ENCODE measurements at places on chromosomes 4 and X. TPM values are rescaled to one million over a fixed set of nuclear protein-coding genes. Genes with fewer than 3 reads are reported as not detected.

TNMD gene
- not detected for total RNA-seq

RAB9B gene
- 0.51 TPM for total RNA-seq

PABPC4L gene
- 0.81 TPM for total RNA-seq

HPGDS gene
- total RNA-seq: not detected

PDHA2 gene
- total RNA-seq: not detected

CT83 gene
- not detected for total RNA-seq

FAM241A gene
- 0.81 TPM for total RNA-seq

GABRQ gene
- under 0.01 TPM for total RNA-seq

HPSE gene
- 1.3 TPM for total RNA-seq

POLN gene
- 0.16 TPM for total RNA-seq

SPANXN3 gene
- total RNA-seq: not detected

CCNB3 gene
- under 0.01 TPM for total RNA-seq

ZMAT1 gene
- 0.33 TPM for total RNA-seq

EVC2 gene
- 5.6 TPM for total RNA-seq

GRIA2 gene
- total RNA-seq: not detected

NDST4 gene
- not detected for total RNA-seq

GRIA3 gene
- 1.3 TPM for total RNA-seq

KCTD8 gene
- total RNA-seq: not detected

TRIM75 gene
- not detected for total RNA-seq

TREX2 gene
- 0.13 TPM for total RNA-seq

SMAD1 gene
- 15.6 TPM for total RNA-seq

GAGE12H gene
- not detected for total RNA-seq

CXCL11 gene
- not detected for total RNA-seq

RPA4 gene
- total RNA-seq: 0.13 TPM

PAGE2 gene
- total RNA-seq: not detected

TMSB15B gene
- total RNA-seq: 13.7 TPM

GSTCD gene
- 11.0 TPM for total RNA-seq

TLR2 gene
- 9.3 TPM for total RNA-seq

ENPEP gene
- 3.9 TPM for total RNA-seq

GAGE1 gene
- not detected for total RNA-seq

UVSSA gene
- total RNA-seq: 6.4 TPM

CXCL9 gene
- total RNA-seq: not detected

FHDC1 gene
- total RNA-seq: 2.2 TPM

MXRA5 gene
- 25.9 TPM for total RNA-seq

DSPP gene
- not detected for total RNA-seq

CT45A3 gene
- total RNA-seq: not detected

XKRX gene
- total RNA-seq: not detected

GPR82 gene
- total RNA-seq: not detected

EGF gene
- 0.25 TPM for total RNA-seq

GPR173 gene
- 3.9 TPM for total RNA-seq

TMEM156 gene
- total RNA-seq: 7.7 TPM

XAGE1B gene
- total RNA-seq: not detected

ADAD1 gene
- total RNA-seq: not detected

TAPT1 gene
- total RNA-seq: 6.2 TPM

ATP8A1 gene
- total RNA-seq: 1.1 TPM

MAGEA2 gene
- total RNA-seq: not detected

FAAH2 gene
- total RNA-seq: 0.38 TPM

COMMD8 gene
- total RNA-seq: 20.7 TPM

CT45A2 gene
- total RNA-seq: not detected

LUZP4 gene
- not detected for total RNA-seq

MAGEA8 gene
- total RNA-seq: not detected

STK32B gene
- 3.8 TPM for total RNA-seq

ARX gene
- total RNA-seq: not detected

VCX gene
- not detected for total RNA-seq

PPEF2 gene
- not detected for total RNA-seq

PAPSS1 gene
- 36.8 TPM for total RNA-seq

PRRG1 gene
- 7.8 TPM for total RNA-seq
